Epithelial cell of umbilical artery (primary cell): ENCODE measurements at places on chromosomes 6 and 20. TPM values are rescaled to one million over a fixed set of nuclear protein-coding genes. Genes with fewer than 3 reads are reported as not detected.

Gene PTCHD4
- total RNA-seq = 0.76 and 2.9 TPM in 2 replicates

Gene DCBLD1
- 37.4 and 50.7 TPM in 2 replicates for total RNA-seq

Gene DOK5
- total RNA-seq = 0.32 and 2.4 TPM in 2 replicates

Gene MOG
- not detected in 2 replicates for total RNA-seq

Gene COX4I2
- not detected in 2 replicates for total RNA-seq

Gene EMILIN3
- under 0.01 TPM in 1 of 2 replicates, not detected in the other for total RNA-seq

Gene PRR18
- not detected in 2 replicates for total RNA-seq

Gene TRAM2
- 31.5 and 69.6 TPM in 2 replicates for total RNA-seq

Gene TREML2
- total RNA-seq = not detected in 2 replicates

Gene DYNLT2
- 0.61 and 0.97 TPM in 2 replicates for total RNA-seq

Gene TFB1M
- 14.3 and 29.0 TPM in 2 replicates for total RNA-seq

Gene PPP1R3G
- total RNA-seq = under 0.01 and 0.32 TPM in 2 replicates

Gene SYTL3
- 0.46 and 0.65 TPM in 2 replicates for total RNA-seq

Gene RIMS1
- under 0.01 and 0.32 TPM in 2 replicates for total RNA-seq

Gene CPNE5
- total RNA-seq = 4.6 and 5.8 TPM in 2 replicates

Gene PROCR
- total RNA-seq = 332 and 610 TPM in 2 replicates

Gene C6orf163
- total RNA-seq = 0.32 and 0.46 TPM in 2 replicates

Gene AHI1
- 6.5 and 6.8 TPM in 2 replicates for total RNA-seq

Gene CLDN20
- 0.30 TPM in 1 of 2 replicates, not detected in the other for total RNA-seq

Gene HCK
- not detected in 2 replicates for total RNA-seq

Gene BMP7
- total RNA-seq = not detected in 2 replicates

Gene CST5
- not detected in 2 replicates for total RNA-seq

Gene HMGN4
- 57.2 and 80.9 TPM in 2 replicates for total RNA-seq

Gene FOXC1
- 4.7 and 5.2 TPM in 2 replicates for total RNA-seq

Gene ARMC2
- 0.61 and 0.65 TPM in 2 replicates for total RNA-seq

Gene DTD1
- 104 and 117 TPM in 2 replicates for total RNA-seq

Gene TUBB2A
- 44.8 and 60.0 TPM in 2 replicates for total RNA-seq

Gene C6orf52
- 1.1 TPM in 1 of 2 replicates, not detected in the other for total RNA-seq

Gene UBE2V1
- 30.2 and 34.1 TPM in 2 replicates for total RNA-seq

Gene TDRD6
- total RNA-seq = not detected in 2 replicates

Gene PRICKLE4
- total RNA-seq = 0.97 and 1.5 TPM in 2 replicates

Gene DDRGK1
- total RNA-seq = 26.3 and 50.0 TPM in 2 replicates

Gene CFAP206
- total RNA-seq = 0.30 and 0.65 TPM in 2 replicates

Gene KCNB1
- total RNA-seq = under 0.01 TPM in 1 of 2 replicates, not detected in the other

Gene NUDT3
- 17.5 and 21.4 TPM in 2 replicates for total RNA-seq

Gene ADTRP
- 5.3 and 9.1 TPM in 2 replicates for total RNA-seq

Gene SOX18
- total RNA-seq = 18.2 and 24.4 TPM in 2 replicates

Gene SAMHD1
- 26.0 and 193 TPM in 2 replicates for total RNA-seq

Gene PHF10
- 29.6 and 32.4 TPM in 2 replicates for total RNA-seq

Gene ZSCAN23
- 0.15 and 0.97 TPM in 2 replicates for total RNA-seq

Gene LGSN
- total RNA-seq = not detected in 2 replicates

Gene C6orf58
- not detected in 2 replicates for total RNA-seq

Gene TBC1D22B
- 3.9 and 6.2 TPM in 2 replicates for total RNA-seq

Gene SIM1
- total RNA-seq = under 0.01 and 0.15 TPM in 2 replicates

Gene TCF21
- total RNA-seq = under 0.01 and 0.15 TPM in 2 replicates

Gene DEFB132
- not detected in 2 replicates for total RNA-seq

Gene SLC12A5
- total RNA-seq = under 0.01 and 0.32 TPM in 2 replicates
